ENCODE measurements at places on chromosomes 7 and 10. TPM values are rescaled to one million over a fixed set of nuclear protein-coding genes. Genes with fewer than 3 reads are reported as not detected.

DNA sequence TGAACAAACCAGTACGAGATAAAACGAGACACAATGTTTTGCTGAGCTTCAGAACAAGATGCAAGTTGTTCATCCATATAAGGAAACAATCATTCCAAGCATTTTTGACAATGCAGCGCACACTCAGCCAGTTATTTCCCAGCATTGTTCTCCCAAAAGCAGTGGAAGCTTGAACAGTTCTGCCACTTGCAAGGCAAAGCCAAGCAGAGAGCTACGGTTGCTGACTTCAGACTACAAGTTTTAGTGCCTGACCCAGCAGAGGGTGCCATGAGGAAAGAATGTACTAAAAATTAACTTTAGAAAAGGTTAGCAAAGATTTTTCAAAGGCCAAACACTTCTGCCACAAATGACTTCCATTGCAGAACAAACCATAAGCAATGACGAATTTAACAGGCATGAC is 152.5 kb downstream of the SLC25A13 start:
- DNase-seq: no peak
- H3K27me3 ChIP-seq: no peaks in the 10 kb centered on the region
- no peak overlapping the region for H3K4me3 ChIP-seq
- H3K27ac ChIP-seq: no peak overlapping the region

DNA sequence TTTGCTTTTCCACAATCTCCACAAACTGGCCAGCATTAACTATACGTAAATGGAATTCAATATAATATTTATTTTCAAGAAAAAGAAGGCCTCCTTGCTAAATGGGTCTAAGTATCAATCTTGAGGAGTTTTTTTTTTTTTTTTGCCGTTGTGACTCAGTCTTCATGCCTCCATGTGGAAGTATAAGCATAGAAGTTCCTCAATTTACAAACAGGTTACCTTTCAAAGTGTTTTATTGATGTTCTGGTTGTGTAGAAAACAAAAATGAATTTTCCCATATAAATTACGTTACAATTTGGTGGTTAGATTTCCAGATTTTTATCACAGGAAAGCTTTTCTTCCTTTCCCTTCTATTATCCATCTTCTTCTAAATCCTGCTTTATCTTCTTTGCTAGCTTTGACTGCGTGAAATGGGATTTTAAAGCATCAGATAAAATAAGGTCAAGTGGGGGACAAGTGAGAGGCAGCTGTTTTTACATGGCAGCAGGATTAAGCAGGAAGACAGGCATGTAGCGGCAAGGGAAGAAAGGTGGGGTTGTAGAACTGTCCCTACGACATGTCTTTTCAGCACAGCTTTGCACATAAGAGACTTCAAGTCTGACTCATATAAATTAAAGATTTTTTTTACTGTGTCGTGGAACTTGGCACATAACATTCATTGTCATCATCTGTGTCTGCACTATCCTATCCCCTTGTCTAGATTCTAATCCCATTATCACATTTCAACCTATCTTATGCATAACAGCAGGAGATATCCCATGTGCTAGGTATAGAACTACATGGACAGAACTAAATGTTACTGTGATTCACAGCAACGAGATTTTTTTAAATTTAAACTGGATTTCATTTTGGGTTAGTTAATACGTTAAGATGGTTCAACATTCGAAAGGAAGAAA is 135.3 kb upstream of the FAM3C start:
- H3K27me3 ChIP-seq: no peaks in the 10 kb centered on the region
- no peak for DNase-seq
- no peaks in the 10 kb centered on the region for H3K4me1 ChIP-seq
- H3K27ac ChIP-seq: no peak overlapping the region

DNA sequence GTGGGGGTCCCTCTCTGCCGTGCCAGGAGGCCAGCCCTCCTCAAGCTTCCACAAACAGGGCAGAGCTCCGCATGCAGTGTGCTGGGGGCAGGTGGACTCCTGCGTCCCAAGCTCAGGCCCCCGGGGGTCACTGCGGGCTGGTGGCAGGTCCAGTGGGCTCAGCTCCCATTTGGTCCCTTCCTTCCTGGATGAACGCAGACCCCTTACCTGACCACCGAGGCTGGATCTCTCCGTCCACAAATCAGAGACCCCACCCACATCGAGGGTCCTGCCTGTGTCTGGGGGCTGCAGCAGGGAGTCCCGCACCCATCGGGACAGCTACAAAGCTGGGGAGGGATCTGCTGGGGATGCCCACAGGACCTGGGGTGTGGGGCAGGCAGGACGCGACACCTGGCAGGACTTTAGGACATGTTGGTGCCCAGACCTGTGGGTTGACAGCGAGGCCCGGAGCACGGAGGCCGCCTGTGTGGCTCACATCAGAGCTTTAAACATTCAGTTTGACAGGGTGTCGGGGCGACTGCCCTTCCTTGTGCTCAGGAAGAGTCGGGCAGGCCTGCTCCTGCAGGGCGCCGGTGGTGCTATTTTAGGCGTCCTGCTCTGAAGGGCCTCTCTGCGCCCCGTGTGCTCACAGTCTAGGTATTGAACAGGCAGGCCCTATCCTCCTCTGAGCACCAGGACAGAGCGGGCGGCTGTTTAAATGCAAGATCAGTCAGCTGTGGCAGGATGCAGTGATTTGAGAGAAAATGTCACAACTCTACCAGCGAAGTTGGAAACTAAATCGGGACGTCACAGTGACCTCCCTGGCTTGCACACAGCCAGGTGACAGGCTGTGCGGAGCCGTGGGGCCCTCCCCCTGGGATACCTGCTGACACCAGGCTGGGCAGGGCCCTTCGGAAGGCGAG is 15.9 kb upstream of the CFAP46 start:
- peaks cover 10% of the 10 kb centered on the region for H3K4me1 ChIP-seq
- no peaks in the 10 kb centered on the region for H3K36me3 ChIP-seq
- no peak overlapping the region for H3K27ac ChIP-seq
- no peak for DNase-seq
- no peaks in the 10 kb centered on the region for H3K27me3 ChIP-seq
- H3K4me3 ChIP-seq: no peak overlapping the region

GRCh38 chr7:53151496-53151895 is 116.1 kb downstream of the POM121L12 start:
- no peak overlapping the region for H3K4me3 ChIP-seq
- H3K27me3 ChIP-seq: no peaks in the 10 kb centered on the region
- no peaks in the 10 kb centered on the region for H3K4me1 ChIP-seq
- no peak for DNase-seq
- no peaks in the 10 kb centered on the region for H3K36me3 ChIP-seq

- H3K4me3 ChIP-seq: no peak overlapping the region
- no peak overlapping the region for H3K27ac ChIP-seq
Measured at GRCh38 chr7:54858008-54858692, 99.1 kb upstream of the SEC61G start.

The TSPAN15 gene
- total RNA-seq: 2.8 TPM

The LHFPL3 gene
- total RNA-seq: not detected

The PIK3AP1 gene
- 1.7 TPM for total RNA-seq

The DOCK1 gene
- 0.17 TPM for total RNA-seq

DNA sequence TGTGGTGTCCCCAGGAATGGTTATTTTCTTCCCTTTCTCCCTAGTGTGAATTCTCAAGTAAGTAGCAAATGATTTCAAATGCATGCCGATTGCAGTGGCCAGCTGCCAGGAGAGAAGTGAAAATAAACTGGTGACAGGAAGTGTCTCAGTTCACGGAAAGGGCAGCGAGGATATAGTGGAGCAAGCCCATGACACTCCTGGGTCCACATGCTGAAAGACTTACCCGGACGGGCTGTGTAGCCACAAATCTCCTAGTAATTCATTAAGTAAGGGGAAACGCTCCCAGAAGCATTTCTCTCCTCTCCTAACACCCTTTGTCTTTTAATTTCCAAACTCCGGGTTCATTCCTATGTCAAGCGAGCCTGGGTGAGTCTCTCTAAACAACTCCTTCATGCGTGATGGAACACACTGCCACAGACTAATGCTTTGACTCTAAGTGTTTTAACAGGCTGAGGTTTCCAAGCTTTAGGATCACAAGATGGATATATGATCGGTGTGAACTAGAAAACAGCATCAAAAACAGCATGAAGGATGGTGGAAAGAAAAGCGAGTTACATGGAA is 125.6 kb downstream of the CYP26A1 start:
- no peaks in the 10 kb centered on the region for H3K27me3 ChIP-seq
- H3K36me3 ChIP-seq: no peaks in the 10 kb centered on the region
- no peaks in the 10 kb centered on the region for H3K4me1 ChIP-seq
- no peak overlapping the region for H3K27ac ChIP-seq
- no peak overlapping the region for H3K4me3 ChIP-seq
- no peak for DNase-seq

The SLC26A5 gene
- total RNA-seq: not detected

GRCh38 chr10:47214520-47214919 is 85.5 kb upstream of the GDF10 start:
- no peaks in the 10 kb centered on the region for H3K27me3 ChIP-seq
- H3K4me3 ChIP-seq: no peak overlapping the region
- no peak for DNase-seq
- no peak overlapping the region for H3K27ac ChIP-seq
- H3K4me1 ChIP-seq: peaks cover 26% of the 10 kb centered on the region

- no peak overlapping the region for H3K27ac ChIP-seq
- H3K27me3 ChIP-seq: no peaks in the 10 kb centered on the region
- no peak for DNase-seq
- no peaks in the 10 kb centered on the region for H3K4me1 ChIP-seq
Measured at GRCh38 chr7:20121404-20121803, 95.8 kb downstream of the MACC1 start.

- no peaks in the 10 kb centered on the region for H3K4me1 ChIP-seq
- no peaks in the 10 kb centered on the region for H3K27me3 ChIP-seq
- no peak overlapping the region for H3K4me3 ChIP-seq
- DNase-seq: no peak
Measured at GRCh38 chr10:20004087-20004523, 187.9 kb downstream of the PLXDC2 start.

DNA sequence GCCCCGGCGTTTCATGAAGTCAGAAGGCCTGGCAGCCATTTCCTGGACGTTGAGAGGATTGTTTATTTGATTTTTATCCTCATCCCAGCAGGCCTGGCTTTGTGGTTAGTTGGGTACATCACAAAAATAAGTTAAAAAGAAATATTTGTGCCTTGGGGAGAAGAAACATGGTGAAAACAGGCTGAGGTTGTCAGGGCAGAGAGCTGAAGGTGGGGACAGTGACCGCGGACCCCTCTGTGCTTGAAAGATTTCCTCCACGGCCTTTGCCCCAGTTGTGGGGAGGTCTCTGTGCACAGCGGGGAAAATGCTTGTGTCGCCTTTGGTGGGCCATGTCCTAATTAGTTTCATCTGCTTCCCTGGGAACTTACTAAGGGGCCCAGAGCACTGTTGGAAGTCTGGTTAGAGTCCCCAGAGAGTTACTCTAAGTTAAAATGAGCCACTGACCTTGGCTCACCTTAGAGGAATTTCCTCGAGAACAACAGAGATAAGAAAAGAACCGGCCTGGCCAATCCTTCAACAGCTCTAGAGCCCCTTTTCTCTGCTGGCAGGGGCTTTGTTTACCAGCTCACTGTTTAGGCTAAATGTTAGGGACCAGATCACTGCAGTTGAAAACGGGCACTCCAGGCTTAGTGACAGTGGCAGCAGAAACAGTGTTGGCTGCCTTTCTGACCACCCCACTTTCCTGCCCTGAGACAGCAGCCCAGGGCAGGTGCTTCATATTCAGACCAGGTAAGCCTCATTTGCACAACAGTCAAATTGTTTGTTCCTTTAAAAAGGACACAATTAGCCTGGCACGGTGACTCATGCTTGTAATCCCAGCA is 37.9 kb downstream of the CRCP start:
- H3K27ac ChIP-seq: no peak overlapping the region
- H3K36me3 ChIP-seq: peaks cover 32% of the 10 kb centered on the region
- H3K4me3 ChIP-seq: no peak overlapping the region
- DNase-seq: no peak
- H3K4me1 ChIP-seq: peaks cover 26% of the 10 kb centered on the region

The SPAG6 gene
- total RNA-seq: not detected

GRCh38 chr10:105963334-105963884 is 1201.1 kb downstream of the SORCS1 start:
- DNase-seq: no peak
- H3K4me3 ChIP-seq: no peak overlapping the region
- no peaks in the 10 kb centered on the region for H3K4me1 ChIP-seq
- no peaks in the 10 kb centered on the region for H3K27me3 ChIP-seq
- no peaks in the 10 kb centered on the region for H3K36me3 ChIP-seq

- no peak overlapping the region for H3K27ac ChIP-seq
- no peaks in the 10 kb centered on the region for H3K36me3 ChIP-seq
- no peak overlapping the region for H3K4me3 ChIP-seq
- H3K4me1 ChIP-seq: no peaks in the 10 kb centered on the region
- DNase-seq: no peak
Measured at GRCh38 chr10:48946332-48946731, 6.7 kb upstream of the LRRC18 start.

The TAS2R4 gene
- total RNA-seq: 5.4 TPM

DNA sequence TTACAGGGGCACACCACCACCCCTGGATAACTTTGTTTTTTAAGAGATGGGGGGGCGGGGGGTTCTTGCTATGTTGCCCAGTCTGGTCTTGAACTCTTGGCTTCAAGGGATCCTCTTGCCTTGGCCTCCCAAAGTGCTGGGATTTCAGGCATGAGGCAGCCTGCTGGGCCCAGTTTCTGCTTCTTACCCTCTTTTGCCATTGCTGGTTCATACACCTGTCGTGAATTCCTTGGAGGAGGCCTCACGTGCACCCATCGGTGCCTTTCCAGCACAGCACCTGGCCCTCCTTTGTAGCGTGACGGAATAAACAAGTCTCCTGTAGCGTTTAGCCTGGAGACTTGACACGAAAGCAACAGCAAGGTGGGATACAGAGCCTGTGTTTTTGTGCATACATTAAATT is 75.5 kb downstream of the CARD11 start:
- no peaks in the 10 kb centered on the region for H3K27me3 ChIP-seq
- no peak overlapping the region for H3K4me3 ChIP-seq
- H3K27ac ChIP-seq: no peak overlapping the region
- DNase-seq: no peak
- no peaks in the 10 kb centered on the region for H3K36me3 ChIP-seq

GRCh38 chr10:77620731-77621130 is 16.9 kb downstream of the KCNMA1 start:
- H3K27ac ChIP-seq: no peak overlapping the region
- H3K36me3 ChIP-seq: no peaks in the 10 kb centered on the region
- no peak overlapping the region for H3K4me3 ChIP-seq
- DNase-seq: no peak
- no peaks in the 10 kb centered on the region for H3K4me1 ChIP-seq

The TMEM236 gene
- 0.17 TPM for total RNA-seq

All from CD4-positive, alpha-beta memory T cell (primary cell).